ENCODE measurements at places on chromosomes 4 and X.

DNA sequence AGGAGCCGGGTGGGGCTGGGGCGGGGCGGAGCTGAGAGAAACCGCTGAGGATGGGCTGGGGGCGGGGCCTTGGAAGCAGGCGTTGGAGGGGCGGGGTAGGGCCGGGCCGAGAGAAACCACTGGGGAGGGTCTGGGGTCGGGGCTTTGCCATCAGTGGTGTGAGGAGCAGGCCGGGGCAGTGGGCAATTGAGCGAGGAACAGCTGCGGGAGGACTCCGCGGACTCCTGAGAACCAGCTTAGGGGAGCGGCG lies 1.3 kb upstream of the EOLA2 start:
- no peak for DNase-seq

DNA sequence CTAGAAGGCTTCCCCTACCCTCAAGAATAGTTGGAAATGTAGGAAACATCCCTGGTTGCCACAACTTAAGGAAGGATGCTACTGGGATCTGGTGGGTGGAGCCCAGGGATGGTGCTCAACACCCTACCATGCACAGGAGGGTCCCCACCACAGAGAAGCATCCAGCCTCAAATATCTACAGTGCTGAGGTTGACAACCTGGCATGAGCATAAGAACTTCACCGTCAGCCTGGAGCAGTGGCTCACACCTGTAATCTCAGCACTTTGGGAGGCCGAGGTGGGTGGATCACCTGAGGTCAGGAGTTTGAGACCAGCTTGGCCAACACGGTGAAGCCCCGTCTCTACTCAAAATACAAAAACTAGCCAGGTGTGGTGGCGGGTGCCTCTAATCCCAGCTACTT lies 24.0 kb upstream of the ASMTL start:
- DNase-seq, result no peak

- no peak for DNase-seq
These were observed 305.4 kb downstream of the PCDH18 start for GRCh38 chr4:137226900-137227299.

- no peak for DNase-seq
These were observed 1018.6 kb upstream of the DIAPH2 start for GRCh38 chrX:95666056-95666455.

DNA sequence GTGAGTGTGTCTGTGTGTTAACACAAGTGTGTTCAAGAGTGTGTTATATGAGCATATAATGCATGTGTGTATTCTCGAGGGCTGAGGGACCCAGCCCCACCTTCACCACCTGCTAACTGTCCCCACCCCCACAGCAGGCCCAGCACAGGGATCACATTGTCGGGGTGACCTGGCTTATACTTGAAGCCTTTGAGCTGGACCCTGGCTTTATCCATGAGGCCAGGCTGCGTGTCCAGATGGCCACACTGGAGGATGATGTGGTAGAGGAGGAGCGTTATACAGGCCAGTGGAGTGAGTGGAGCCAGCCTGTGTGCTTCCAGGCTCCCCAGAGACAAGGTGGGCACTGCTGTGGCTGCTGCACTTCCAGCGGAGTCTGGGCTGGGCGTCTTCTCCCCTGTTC lies 7.6 kb downstream of the IL9R start:
- no peak for DNase-seq
